Activated naive CD4-positive, alpha-beta T cell treated with Interleukin-2 at 50 U/mL for 16 hours (primary cell): ENCODE measurements at places on chromosomes 4 and X.
A peak's percentile ranks its signal among the peaks of the same experiment; 100 is the strongest.

DNA sequence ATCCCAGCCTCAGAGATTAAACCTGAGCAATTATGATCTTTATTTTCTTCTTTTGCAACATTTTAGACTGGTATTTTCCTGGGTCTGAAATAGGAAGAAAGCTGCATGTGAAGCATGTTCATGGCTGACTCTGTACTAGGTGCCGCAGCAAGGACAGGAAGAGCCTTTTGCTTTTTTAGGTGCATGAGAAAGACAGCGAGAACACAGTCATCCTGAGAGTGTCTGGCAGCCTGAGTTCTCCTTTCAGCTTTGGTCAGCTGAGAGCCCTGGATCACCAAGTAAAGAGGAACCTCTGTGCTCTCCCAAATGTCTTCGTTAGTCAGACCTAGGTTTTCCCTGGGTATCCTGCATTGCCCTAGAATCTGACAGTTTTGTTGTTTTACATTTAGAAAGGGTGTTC is 29.8 kb downstream of the FAM149A start:
- no peak for DNase-seq

- no peak for DNase-seq
These were observed 105.6 kb upstream of the PGRMC2 start for GRCh38 chr4:128393101-128393704.

DNA sequence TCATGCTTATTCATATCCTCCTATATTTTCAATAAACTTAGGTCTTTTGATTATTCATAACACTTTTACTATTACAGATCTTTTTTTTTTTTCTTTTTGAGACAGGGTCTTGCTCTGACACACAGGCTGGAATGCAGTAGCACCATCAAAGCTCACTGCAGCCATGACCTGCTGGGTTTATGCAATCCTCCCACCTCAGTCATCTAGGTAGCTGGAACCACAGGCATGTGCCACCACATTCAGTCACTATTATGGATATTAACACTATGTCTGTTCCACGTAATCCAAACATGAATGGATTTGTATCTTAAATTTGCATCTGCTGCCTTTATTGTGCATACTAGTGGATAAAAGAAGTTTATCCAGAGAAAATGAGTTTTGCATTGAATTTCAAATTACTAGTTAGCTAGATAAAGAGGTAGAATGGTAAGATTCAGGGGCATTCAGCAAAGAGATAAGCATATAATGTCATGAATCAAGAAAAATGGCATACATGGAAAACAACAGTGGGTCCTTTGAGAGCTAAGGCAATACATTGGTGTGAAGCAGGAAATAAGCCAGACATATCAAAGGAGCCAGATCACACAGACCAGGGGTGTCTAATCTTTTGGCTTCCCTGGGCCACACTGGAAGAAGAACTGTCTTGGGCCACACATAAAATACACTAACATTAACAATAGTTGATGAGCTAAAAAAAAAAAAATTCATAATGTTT is 13.9 kb downstream of the ANAPC10 start:
- no peak for DNase-seq

GRCh38 chrX:13047759-13048158 is 3.3 kb upstream of the FAM9C start:
- DNase-seq, result no peak

GRCh38 chr4:147590249-147590920 is 26.8 kb upstream of the TMEM184C start:
- peak; percentile 39 for DNase-seq

- no peak for DNase-seq
These were observed 3.4 kb downstream of the WFS1 start for GRCh38 chr4:6272863-6273660.

GRCh38 chr4:105088110-105088879 is 58.4 kb upstream of the TET2 start:
- DNase-seq, result no peak
